ENCODE measurements at places on chromosomes 5 and 9.

- DNase-seq = no peak
Measured at GRCh38 chr9:114688379-114688778, 6.4 kb upstream of the TEX48 start.

GRCh38 chr9:80259079-80259478 lies 687.3 kb downstream of the TLE4 start:
- no peak for DNase-seq

DNA sequence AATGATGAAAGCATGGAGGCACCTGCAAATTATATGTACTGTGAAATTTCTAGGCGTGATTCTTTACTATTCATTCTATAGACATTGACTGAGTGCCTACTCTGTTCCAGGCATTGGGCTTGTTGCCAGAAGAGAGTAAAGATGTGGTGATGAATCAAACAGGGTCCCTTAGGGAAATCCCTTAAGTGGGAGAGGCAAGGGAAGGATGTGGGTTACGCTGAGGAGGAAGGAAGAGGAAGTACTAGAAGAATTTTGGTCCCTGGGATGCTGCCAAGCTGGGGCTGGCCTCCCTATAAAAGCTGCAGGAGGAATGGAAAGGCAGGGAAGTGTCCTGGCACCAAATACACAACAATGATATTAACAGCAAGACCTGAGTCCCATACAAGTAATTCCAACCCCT lies 76.7 kb upstream of the SPOCK1 start:
- no peak for DNase-seq

- no peak for DNase-seq
Measured at GRCh38 chr9:134880484-134881312, at the start of gene FCN2. FCN2 (plus strand) TSS chr9:134880810; CDS start chr9:134880822, 12 bp downstream.

DNA sequence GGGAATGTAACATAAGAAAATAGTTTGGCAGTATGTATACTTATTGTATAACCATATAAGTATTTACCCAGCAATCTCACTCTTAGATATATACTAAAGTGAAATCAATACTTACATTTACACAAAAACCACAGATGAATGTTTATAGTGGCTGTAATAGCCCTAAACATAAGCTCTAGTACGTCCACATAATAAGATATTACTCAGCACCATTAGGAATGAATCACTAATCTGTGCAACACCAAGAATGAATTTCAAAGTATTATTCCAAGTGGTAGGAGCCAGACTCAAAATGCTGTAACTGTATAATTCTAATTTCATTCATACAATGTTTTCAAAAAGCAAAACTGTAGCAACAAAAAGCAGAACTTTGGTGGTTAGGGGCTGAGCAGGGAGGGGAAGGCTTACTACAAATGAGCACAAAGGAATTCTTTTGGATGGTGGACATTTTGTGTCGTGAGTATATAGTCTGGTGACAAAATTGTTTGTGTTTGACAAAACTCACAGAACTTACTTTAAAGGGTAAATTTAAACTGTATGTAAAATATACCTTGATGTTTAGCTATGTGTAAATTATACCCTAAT lies 11.9 kb upstream of the C5orf46 start:
- DNase-seq = no peak

GRCh38 chr5:72244862-72245371 lies 75.1 kb downstream of the MRPS27 start:
- no peak for DNase-seq

- no peak for DNase-seq
Measured at GRCh38 chr5:173302546-173303155, 25.6 kb downstream of the STC2 start.

DNA sequence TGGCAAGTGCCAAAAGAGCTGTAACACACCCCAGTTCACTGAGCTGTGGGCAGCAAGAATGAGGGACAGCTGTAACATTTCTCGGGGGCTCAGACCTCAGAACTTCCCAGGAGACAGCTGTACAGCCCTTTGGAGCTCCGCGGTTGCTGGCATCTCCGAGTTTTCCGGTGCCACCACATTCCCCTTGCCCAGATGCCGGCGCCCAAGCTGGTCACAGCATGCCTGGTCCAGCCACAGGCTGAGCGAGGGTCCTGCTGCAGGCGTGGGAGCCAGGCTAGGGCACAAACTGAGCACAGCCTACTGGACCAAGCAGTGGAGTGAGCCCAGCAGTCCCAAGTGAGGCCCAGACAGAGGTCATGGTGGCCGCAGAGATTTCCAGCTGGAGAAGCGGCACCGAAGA lies 797.7 kb upstream of the EDIL3 start:
- no peak for DNase-seq

DNA sequence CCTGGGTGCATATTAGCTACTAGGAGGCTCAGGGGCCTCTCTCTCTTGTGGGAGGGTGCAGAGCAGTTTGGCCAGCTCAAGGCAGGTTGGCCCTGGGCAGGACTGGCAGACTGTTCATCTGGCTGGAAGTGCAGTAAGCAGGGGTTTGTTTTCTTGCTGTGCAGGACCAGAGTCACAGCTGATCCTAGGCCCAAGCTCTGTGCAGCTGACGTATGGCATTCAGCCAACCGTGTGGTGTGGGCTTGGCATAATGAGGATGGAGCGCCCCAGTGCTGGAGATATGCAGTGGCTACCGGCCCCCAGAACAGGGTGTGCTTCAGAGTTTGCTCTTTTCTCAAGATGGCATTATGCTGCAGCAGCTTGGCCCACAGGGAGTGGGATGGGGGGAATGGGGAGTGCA lies 31.0 kb upstream of the PHF24 start:
- no peak for DNase-seq

GRCh38 chr9:6439051-6439703 lies 26.2 kb downstream of the UHRF2 start:
- no peak for DNase-seq

DNA sequence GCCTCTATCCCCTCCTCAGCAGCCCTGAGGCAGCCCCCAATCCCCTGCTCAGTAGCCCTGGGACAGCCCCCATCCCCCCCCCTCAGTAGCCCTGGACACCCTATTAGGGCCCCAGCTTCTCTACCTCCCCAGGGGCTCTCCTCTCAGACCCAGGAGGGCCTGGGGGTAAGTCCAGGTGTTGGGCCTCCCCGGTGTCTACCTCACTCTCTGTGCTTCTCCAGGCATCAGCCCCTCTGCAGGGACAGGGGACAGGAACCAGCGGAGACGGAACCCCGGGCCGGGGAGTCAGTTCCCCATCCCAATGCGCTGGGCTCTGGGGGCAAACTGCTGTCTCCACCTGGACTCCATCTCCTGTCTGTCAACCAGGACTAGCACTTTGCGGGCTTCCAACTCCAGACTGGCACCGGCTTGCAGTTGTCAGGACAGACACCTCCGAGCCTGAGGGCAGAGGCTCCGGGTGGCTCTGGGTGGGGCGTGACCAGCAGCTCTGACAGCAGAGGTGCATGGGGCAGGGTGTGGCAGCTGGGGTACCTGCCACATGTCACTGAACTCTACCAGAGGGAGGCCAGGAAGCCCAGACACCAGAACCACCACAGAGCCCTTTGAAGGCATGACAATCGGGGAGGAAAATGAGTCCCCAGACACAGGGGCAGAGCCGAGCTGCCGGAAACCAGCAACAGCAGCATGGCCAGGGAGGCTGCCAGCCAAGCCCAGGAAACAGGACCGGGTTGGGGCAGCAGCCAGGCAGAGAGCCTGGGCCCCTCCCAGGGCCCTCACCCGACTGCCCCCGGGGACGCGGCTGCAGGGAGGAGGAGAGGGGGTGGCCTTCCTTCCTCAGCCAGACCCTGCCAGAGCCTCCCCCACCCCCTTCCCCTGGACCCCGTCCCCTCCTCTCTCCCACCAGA lies 17.7 kb upstream of the UBAC1 start:
- DNase-seq = no peak

- no peak for DNase-seq
Measured at GRCh38 chr5:149424371-149425315, 45.6 kb upstream of the IL17B start.

- DNase-seq = no peak
Measured at GRCh38 chr5:108772626-108773025, 24.9 kb downstream of the FER start.

- no peak for DNase-seq
Measured at GRCh38 chr9:89515416-89515815, 17.5 kb upstream of the SEMA4D start.

DNA sequence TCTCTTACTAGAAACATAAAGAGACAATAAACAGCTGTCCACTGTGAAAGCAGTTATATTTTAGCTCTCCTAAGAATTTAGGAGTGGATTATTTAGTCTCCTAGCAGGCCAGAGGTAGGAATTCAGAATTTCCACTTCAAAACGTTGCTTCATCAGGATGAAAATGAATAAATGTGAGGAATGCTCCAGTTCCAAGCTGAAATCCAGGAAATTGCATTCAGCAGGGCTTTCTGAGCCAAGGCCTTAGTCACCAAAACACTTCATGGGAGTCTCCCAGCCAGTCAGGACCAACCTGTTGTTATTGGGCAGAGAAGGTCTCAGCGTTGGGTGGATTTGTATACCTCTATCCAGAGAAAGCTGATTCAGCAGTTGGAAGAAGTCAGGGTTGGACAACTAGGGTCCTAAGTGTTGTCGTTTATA lies 1040.3 kb downstream of the TLE1 start:
- no peak for DNase-seq

GRCh38 chr5:176543428-176544182 lies 5.5 kb upstream of the CDHR2 start:
- DNase-seq = no peak

- no peak for DNase-seq
Measured at GRCh38 chr9:93829271-93830011, 125.7 kb downstream of the BARX1 start.

DNA sequence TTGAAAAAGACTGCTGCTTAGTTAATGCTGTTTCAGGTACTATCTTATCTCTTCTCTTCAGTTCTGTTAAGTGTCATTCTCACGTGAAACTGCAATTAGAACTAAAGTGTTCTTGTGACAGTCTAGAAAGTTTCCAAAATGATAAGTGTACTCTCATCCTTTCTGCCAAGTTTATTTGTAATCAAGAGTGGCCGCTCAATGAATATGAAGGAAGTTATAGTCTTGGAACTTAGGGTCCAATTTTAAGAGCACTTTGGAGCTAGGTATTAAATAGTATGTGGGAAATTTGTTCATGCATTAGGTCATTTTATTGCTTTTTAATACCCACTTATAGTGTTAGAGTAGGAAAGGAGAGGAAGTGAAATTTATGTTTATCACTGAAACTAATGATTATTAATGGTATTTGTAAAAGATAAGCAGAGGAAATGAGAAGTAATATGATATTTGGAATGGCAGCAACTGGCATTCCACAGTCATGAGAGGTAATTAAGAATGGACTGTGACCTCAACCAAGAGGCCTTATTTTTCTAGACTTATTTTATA lies 20.4 kb downstream of the XRCC4 start:
- no peak for DNase-seq

- no peak for DNase-seq
Measured at GRCh38 chr5:119264186-119264585, 91.6 kb upstream of the TNFAIP8 start.

GRCh38 chr5:94499806-94500205 lies 118.6 kb downstream of the KIAA0825 start:
- DNase-seq = no peak

- DNase-seq = no peak
Measured at GRCh38 chr5:129951039-129951438, 46.8 kb downstream of the CHSY3 start.

- DNase-seq = no peak
Measured at GRCh38 chr5:133359861-133360260, 252.5 kb downstream of the FSTL4 start.

DNA sequence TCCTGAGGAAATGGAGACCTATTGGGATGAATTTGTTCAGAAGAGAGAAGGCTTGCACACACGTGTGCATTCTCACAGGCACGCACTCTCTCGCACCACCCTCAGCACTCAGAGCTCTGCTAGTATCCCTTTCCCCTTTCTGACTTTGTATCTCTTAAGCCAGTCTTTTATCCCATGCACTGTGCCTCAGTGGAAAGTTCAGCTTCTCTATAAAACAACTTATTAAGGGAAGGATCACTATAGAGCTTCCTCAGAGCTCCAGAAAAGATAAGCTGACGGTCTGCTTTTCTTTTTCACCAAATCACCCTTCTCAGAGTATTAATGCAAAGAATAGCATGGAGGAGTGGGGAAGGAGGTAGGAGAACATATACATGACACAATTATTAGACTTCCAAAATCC lies 207.8 kb downstream of the ENC1 start:
- no peak for DNase-seq

GRCh38 chr9:135332516-135332915 lies 147.1 kb upstream of the PPP1R26 start:
- DNase-seq = no peak

DNA sequence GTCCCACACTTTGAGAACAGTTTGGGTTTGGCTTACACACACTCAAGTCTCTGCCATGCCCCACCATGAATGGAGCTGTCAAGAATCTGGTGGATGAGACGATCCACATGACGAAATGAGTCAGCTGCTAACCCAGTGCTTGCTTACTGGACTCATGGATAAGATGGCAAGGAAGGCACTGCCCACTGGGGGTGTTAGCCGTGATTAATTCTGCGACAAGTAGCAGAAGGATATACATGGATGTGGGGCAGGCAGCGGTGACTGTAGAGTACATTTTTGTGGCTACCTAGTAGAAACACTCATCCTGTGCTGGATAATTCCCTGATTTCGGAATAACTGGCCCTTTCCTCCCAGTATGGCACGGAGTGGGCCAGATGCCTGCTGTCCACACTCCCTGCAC lies 77.5 kb downstream of the SPATA31C2 start:
- DNase-seq = no peak

GRCh38 chr5:136927571-136927970 lies 562.2 kb upstream of the TRPC7 start:
- no peak for DNase-seq

GRCh38 chr5:164306662-164307061 lies 801.2 kb downstream of the MAT2B start:
- DNase-seq = no peak

DNA sequence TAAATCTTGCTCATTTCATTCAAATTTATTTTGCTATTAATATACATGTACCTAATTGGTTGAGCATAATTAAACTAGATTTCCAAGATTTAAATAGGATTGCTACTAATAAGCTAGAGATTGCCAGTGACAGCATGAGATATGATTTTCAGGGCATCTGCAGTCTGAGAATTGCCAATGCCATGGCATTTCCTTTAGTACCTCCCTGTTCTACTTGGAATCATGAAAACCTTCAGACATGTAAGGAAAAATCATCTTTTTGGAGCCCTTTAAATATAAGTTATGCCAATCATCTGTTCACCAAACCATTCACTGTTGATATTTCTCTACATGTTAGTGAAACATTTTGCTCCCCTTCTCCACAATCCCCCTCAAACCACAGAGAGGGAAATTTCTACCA lies 691.4 kb downstream of the DNAH5 start:
- no peak for DNase-seq

- DNase-seq = no peak
Measured at GRCh38 chr5:114327987-114328386, 33.9 kb upstream of the KCNN2 start.

DNA sequence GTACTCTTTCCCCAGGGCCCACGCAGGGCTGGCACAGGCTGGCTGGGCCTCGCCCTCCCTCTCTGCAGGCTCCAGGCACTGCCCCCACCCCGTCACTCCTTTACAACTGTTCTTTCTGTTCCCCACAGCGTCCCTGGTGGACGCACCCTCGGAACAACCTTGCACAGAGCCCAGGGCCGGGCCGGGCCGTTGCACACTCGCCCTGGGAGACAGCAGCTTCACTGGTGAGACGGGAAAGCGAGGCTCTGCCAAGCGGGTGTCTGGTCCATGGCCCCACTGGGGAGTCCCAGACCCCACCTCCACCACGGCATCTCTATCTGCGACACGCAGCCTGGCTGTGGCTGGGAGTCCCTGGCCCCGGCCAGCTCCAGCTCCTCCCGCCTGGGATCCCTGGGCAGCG lies 18.4 kb upstream of the QSOX2 start:
- DNase-seq = no peak

- DNase-seq = no peak
Measured at GRCh38 chr9:110821064-110821463, 152.5 kb downstream of the MUSK start.
